GM23248 (cell line): ENCODE measurements at places on chromosomes 12 and 14.

DNA sequence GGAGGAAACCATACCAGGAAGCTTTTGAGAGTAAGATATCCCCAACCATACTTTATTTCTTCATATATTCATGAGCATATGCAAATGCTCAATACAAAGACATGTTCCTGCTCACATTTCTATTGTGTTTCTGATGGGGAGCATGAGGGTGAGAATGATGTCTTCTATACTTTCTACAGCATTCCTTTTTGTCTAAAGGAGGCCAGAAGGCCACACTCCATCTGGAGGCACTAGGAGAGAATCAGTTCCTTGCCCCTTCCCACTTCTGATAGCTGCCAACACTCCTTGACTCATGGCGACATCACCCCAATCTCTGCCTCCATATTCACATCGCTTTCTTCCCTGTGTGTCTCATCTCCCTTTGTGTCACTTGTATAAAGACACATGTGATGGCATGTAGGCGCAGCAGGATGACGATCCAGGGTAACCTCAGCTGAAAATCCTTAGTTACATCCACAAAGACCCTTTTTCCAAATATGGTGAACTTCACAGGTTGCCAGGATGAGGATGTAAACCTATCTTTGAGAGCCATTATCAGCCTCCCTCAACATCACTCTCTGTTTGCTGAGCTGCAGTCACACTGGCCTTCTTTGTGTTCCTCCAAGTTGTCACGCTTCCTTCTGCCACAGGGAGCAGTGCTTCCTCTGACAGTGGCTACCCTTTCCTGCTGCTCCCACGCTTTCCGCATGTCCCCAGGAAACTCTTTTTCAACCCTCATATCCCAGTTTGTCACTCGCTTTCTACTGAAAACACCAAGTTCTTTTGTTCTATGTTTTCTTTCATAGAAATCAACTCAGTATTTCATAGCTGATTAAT is 96.9 kb downstream of the STXBP6 start:
- H3K4me1 ChIP-seq, result peaks cover 6% of the 10 kb centered on the region
- no peak overlapping the region for H3K4me3 ChIP-seq
- no peak for DNase-seq
- H3K27ac ChIP-seq, result no peak overlapping the region
- no peaks in the 10 kb centered on the region for H3K27me3 ChIP-seq
- no peaks in the 10 kb centered on the region for H3K36me3 ChIP-seq

- peaks cover 8% of the 10 kb centered on the region; the same call in 1 of the 2 replicates for H3K36me3 ChIP-seq
- no peaks in the 10 kb centered on the region for H3K27me3 ChIP-seq
- H3K27ac ChIP-seq, result peak overlapping the region; percentile 53
- H3K4me1 ChIP-seq, result peaks cover 32% of the 10 kb centered on the region
- DNase-seq, result no peak
- no peak overlapping the region for H3K4me3 ChIP-seq
These were observed 30.8 kb downstream of the COA8 start for GRCh38 chr14:103593577-103593976.

DNA sequence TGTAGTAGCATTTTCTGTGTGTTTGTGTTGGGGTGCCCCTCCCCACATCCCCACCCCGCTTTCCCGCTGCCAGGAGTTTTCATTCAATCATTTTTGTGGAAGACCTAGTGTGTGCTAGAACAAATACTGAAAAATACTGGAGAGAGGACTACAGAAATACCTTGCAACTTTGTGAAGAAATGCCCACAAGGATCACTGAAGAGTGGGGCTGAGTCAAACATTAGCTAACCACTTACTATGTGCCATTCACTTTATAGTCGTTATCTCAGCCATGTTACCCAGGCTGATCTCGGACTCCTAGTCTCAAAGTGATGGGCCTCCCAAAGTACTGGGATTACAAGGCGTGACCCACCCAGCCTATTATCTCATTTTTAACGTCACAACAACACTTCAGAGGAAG is 559 bp upstream of the LMBR1L start:
- no peaks in the 10 kb centered on the region for H3K27me3 ChIP-seq
- DNase-seq, result peak; percentile 56
- no peaks in the 10 kb centered on the region for H3K36me3 ChIP-seq
- peak overlapping the region; percentile 69 for H3K27ac ChIP-seq
- H3K4me3 ChIP-seq, result peak overlapping the region; percentile 85
- peaks cover 22% of the 10 kb centered on the region for H3K4me1 ChIP-seq

DNA sequence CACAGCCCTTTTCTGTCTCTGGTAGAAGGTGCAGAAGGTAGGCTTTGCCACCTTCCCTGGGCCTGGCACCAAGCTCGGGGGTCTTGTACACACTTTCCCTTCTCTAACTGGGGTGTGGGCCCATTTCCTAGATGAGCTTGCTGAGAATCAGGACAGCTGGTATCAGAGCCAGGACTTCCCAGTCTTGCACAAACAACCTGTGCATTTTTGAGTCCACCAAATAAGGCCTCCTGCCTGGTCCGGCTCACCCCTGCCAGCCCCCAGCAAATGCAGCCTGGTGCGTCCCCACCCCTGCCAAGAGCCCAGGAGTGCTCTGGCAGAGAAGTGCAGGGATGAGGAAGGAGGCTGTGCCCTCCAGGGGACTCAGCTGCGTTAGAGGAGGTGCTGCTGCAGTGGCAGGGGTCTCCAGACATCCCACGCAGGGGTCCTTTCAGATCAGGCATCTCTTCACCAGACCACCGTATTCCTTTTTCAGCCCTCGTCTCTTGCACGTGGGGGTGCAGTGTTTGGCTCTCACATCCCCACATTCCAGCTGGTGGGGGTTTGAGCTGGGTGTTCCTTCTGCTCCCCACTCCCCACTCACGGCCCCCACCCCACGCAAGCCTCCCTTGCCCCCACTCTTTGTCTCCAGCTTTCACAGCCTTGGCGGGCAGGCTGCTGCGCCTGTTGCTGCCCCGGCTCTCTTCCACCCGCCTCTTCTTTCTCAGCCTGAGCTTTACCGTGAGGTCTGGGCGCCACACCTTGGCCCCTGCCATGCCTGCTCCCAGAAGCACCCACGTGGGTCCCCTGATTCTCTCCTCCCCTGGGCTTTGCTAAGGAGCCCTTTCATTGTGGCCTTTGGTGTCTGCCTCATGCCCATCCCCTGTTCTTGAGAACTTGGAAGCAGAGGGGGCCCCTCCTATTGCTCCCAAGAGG is 32.3 kb downstream of the MEG3 start:
- DNase-seq, result no peak
- H3K27me3 ChIP-seq, result no peaks in the 10 kb centered on the region
- H3K36me3 ChIP-seq, result peaks cover 12% of the 10 kb centered on the region; the same call in 1 of the 2 replicates
- no peak overlapping the region for H3K4me3 ChIP-seq
- peaks cover 10% of the 10 kb centered on the region for H3K4me1 ChIP-seq

- no peaks in the 10 kb centered on the region for H3K27me3 ChIP-seq
- no peak overlapping the region for H3K4me3 ChIP-seq
- H3K27ac ChIP-seq, result no peak overlapping the region
- H3K36me3 ChIP-seq, result no peaks in the 10 kb centered on the region
- no peaks in the 10 kb centered on the region for H3K4me1 ChIP-seq
- no peak for DNase-seq
These were observed 141.5 kb upstream of the FGD4 start for GRCh38 chr12:32257695-32258496.

DNA sequence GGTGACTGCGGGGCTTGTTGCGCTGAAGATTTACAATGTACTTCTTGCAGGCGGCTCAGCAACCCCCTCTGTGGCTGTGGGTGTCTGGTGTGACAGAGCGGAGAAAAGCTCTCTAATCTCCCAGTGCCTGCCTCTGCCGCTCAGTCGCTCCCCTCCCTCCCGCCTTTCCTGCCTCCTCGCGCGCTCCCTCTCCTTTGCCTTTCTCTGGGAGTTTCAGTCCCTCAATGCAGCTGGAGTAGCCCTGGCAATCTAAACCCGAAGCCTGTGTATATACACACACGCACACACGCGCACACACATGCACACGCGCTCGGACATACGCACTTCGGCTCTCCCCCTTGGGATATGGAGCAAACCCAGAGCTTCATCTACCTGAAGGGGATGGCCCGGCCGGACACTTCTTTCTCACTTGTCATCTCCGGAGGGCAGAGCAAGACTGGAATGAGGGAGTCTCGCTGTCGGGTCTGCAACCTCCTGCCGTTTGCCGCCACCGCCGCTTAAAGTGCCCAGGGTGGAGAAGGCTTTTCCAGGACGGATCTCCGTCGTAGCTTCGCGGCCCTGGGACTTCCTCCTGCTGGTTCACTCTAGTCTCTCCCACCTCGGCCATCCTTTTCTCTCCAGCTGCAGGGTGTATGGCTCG is 599 bp upstream of the TRHDE start:
- no peak overlapping the region for H3K27ac ChIP-seq
- no peaks in the 10 kb centered on the region for H3K36me3 ChIP-seq
- peak overlapping the region; percentile 71 for H3K4me3 ChIP-seq
- peak; percentile 34 for DNase-seq

GRCh38 chr14:99476864-99477263 is 3.8 kb downstream of the SETD3 start:
- no peak overlapping the region for H3K4me3 ChIP-seq
- no peak overlapping the region for H3K27ac ChIP-seq
- peak; percentile 74 for DNase-seq
- H3K36me3 ChIP-seq, result no peaks in the 10 kb centered on the region

GRCh38 chr12:119157978-119158377 is 20.8 kb upstream of the HSPB8 start:
- H3K4me1 ChIP-seq, result no peaks in the 10 kb centered on the region
- no peaks in the 10 kb centered on the region for H3K36me3 ChIP-seq
- DNase-seq, result no peak

- DNase-seq, result peak; percentile 23
- H3K27me3 ChIP-seq, result no peaks in the 10 kb centered on the region
These were observed 37.3 kb downstream of the LTBP2 start for GRCh38 chr14:74574706-74575105.

GRCh38 chr14:72420749-72421474 is 473.0 kb downstream of the DPF3 start:
- H3K4me1 ChIP-seq, result no peaks in the 10 kb centered on the region
- H3K27me3 ChIP-seq, result peaks cover 9% of the 10 kb centered on the region; the same call in 1 of the 2 replicates
- peak; percentile 68 for DNase-seq
- H3K27ac ChIP-seq, result no peak overlapping the region
- H3K4me3 ChIP-seq, result no peak overlapping the region

DNA sequence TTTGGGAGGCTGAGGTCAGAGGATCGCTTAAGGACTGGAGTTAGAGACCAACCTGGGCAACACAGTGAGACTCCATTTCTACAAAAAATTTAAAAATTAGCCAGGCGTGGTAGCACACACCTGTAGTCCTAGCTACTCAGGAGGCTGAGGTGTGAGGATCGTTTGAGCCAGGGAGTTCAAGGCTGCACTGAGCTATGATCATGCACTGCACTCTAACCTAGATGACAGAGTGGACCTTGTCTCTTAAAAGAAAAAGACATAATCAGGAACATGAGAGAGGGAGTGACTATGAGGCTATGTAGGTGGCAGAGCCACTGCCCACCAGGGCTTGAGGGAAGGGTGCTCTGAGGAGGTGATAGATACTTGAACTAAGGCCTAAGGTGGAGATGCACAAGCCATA is 49.2 kb upstream of the PLXNC1 start:
- H3K4me3 ChIP-seq, result no peak overlapping the region
- H3K36me3 ChIP-seq, result no peaks in the 10 kb centered on the region
- peak overlapping the region; percentile 18; the same call in 1 of the 2 replicates for H3K27ac ChIP-seq
- no peaks in the 10 kb centered on the region for H3K27me3 ChIP-seq
- no peak for DNase-seq
- peaks cover 40% of the 10 kb centered on the region for H3K4me1 ChIP-seq

GRCh38 chr12:124621296-124621660 is 53.9 kb upstream of the NCOR2 start:
- no peaks in the 10 kb centered on the region for H3K27me3 ChIP-seq
- H3K4me1 ChIP-seq, result peaks cover 25% of the 10 kb centered on the region
- H3K27ac ChIP-seq, result peak overlapping the region; percentile 94
- peak overlapping the region; percentile 19 for H3K4me3 ChIP-seq

- H3K27me3 ChIP-seq, result no peaks in the 10 kb centered on the region
- H3K4me1 ChIP-seq, result peaks cover 56% of the 10 kb centered on the region
- H3K27ac ChIP-seq, result peak overlapping the region; percentile 91
- H3K36me3 ChIP-seq, result no peaks in the 10 kb centered on the region
These were observed 785 bp upstream of the ACTN1 start for GRCh38 chr14:68979722-68980451.

GRCh38 chr14:39025810-39026627 is 77.0 kb downstream of the SEC23A start:
- peaks cover 12% of the 10 kb centered on the region; the same call in 1 of the 2 replicates for H3K36me3 ChIP-seq
- no peak overlapping the region for H3K27ac ChIP-seq
- no peak overlapping the region for H3K4me3 ChIP-seq
- peak; percentile 5 for DNase-seq

DNA sequence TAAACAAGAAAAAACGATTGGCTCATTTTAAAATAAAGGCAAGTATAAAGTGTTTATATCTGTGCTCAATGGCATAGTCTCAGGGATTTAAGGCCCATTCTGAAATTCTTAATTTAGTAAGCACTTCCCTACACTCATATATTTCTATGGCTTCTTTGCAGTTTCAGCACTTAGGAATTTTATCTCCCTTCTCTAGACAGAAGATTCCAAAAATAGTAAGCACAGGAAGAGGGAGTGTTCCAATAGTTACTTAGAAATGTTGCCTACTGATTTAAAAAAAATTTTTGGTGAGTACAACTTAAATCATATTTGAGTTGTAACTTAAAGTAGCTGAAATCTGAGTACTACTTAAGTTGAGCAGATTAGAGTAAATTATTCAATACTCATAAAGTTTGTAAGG is 19.8 kb downstream of the INSM2 start:
- peaks cover 11% of the 10 kb centered on the region for H3K4me1 ChIP-seq
- no peaks in the 10 kb centered on the region for H3K27me3 ChIP-seq
- H3K4me3 ChIP-seq, result no peak overlapping the region
- H3K27ac ChIP-seq, result no peak overlapping the region
- DNase-seq, result peak; percentile 55

DNA sequence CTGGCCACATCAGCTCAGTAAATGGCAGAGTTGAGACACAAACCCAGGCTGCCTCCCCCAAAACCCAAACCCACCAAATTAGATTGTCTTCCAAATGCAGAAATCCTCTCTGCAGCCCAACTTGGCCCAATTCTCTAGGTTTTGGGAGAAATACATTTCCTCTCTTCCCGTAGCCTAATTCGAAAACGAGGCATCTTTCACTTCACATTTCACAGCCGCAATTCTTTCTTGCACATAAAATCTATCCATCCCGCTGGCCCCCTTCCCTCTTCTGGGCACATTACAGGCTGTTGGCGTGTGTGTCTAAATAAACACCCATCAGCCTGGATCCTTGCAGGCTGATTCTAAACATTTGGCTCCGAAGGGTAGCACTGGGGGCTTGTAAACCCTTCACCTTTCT is 83.8 kb upstream of the VRK1 start:
- H3K4me3 ChIP-seq, result no peak overlapping the region
- H3K36me3 ChIP-seq, result no peaks in the 10 kb centered on the region
- no peak for DNase-seq
- H3K27me3 ChIP-seq, result peaks cover 3% of the 10 kb centered on the region
- H3K27ac ChIP-seq, result no peak overlapping the region

DNA sequence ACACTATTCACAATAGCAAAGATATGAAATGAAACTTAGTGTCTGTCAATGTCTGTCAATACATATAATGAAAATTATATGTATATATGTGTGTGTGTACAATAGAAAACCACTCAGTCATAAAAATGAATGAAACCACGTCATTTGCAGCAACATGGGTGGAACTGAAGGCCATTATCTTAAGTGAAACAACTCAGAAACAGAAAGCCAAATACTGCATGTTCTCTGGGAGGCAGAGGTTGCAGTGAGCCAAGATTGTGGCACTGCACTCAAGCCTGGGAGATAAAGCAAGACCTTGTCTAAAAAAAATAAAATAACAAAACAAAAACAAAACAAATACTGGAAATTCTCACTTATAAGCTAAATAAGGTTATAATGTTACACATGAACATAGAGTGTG is 16.7 kb upstream of the E2F7 start:
- no peak overlapping the region for H3K4me3 ChIP-seq
- no peaks in the 10 kb centered on the region for H3K36me3 ChIP-seq
- 0 out of 2 replicates have a peak, but pooled peaks cover under 1% of the 10 kb centered on the region for H3K4me1 ChIP-seq
- DNase-seq, result no peak
- H3K27me3 ChIP-seq, result no peaks in the 10 kb centered on the region
